RWPE2 (cell line): ENCODE measurements at places on chromosomes 12 and 14.

- no peak overlapping the region for H3K27ac ChIP-seq
- H3K4me1 ChIP-seq = no peaks in the 10 kb centered on the region
- no peaks in the 10 kb centered on the region for H3K27me3 ChIP-seq
- peaks cover 38% of the 10 kb centered on the region for H3K36me3 ChIP-seq
- H3K4me3 ChIP-seq = no peak overlapping the region
Measured at GRCh38 chr12:31967539-31967938, 8.3 kb downstream of the RESF1 start.

DNA sequence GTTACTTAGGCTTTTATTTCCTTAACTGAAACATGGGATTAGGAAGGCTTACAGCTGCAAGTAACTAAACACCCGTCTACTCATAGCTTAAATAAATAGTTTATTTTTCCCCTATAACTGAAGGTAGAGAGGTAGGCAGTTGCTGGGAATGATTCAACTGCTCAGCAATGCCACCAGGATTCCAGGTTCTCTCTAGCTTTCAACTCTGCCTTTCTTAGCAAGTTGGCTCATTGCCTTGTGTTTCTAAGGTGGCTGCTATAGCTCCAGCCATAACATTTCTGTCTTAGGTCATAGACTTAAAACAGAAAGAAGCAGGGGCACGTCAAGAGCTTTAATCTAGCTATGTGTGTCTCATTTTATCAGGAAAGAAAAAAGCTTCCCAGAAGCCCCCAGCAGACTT lies 103.7 kb upstream of the MDM1 start:
- H3K27me3 ChIP-seq = no peaks in the 10 kb centered on the region
- DNase-seq = no peak
- H3K27ac ChIP-seq = no peak overlapping the region
- H3K4me3 ChIP-seq = no peak overlapping the region

DNA sequence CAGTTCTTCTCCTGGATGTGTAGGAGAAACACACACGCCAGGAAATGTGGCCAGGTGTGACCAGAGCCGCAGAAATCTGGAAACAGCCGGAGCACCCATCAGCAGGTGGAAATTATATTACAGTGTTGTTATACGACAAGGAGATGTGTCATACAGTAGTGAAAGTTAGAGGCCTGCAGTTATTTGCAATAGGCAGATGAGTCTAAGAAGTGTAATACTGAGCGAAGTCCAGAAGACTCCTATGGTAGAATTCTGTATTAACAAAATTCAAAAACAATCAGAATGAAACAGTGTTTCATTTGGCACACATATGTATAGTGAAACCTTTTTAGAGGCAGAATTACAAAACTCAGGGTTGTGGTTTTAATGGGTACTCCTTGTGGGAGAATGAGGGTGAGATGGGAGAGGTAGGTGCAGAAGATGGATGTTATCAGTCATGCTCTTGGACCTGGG lies 39.3 kb upstream of the AMN start:
- no peaks in the 10 kb centered on the region for H3K4me1 ChIP-seq
- H3K27ac ChIP-seq = no peak overlapping the region
- no peak for DNase-seq
- H3K4me3 ChIP-seq = no peak overlapping the region
- peaks cover 13% of the 10 kb centered on the region for H3K36me3 ChIP-seq

GRCh38 chr12:75978677-75979076 lies 52.9 kb downstream of the PHLDA1 start:
- H3K4me3 ChIP-seq = no peak overlapping the region
- H3K4me1 ChIP-seq = peaks cover 42% of the 10 kb centered on the region
- no peaks in the 10 kb centered on the region for H3K27me3 ChIP-seq

DNA sequence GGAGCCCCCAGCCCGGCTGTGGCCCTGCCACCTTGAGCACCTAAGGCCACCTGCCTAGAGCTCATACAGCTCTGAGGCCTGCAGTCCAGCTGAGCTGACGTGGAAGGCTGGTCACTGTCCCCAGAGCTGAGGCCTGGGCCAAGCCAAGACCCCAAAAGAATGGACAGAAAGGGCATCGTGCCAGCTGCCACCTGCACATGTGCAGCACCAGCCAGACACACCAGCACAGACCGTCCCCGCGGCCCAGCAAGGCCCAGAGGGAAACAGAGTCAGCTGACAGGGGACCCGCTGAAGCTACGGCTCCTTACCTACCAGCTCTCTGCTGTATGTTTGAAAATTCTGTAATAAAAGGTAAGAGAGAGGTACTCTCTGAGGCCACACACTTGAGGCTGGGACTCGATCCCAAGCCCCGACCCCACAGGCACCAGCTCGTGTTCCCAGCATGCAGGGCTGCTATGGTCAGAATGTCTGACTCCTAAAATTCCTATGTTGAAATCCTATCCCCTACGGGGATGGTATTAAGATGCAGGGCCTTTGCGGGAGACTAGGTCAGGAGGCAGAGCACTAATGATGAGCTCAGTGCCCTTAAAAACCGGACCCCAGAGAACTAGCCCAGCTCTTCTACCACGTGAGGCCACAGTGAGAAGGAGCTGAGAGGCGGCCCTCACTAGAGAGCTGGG lies 25.4 kb downstream of the BRF1 start:
- no peaks in the 10 kb centered on the region for H3K36me3 ChIP-seq
- H3K4me3 ChIP-seq = no peak overlapping the region
- no peak for DNase-seq
- no peaks in the 10 kb centered on the region for H3K27me3 ChIP-seq
- no peak overlapping the region for H3K27ac ChIP-seq

DNA sequence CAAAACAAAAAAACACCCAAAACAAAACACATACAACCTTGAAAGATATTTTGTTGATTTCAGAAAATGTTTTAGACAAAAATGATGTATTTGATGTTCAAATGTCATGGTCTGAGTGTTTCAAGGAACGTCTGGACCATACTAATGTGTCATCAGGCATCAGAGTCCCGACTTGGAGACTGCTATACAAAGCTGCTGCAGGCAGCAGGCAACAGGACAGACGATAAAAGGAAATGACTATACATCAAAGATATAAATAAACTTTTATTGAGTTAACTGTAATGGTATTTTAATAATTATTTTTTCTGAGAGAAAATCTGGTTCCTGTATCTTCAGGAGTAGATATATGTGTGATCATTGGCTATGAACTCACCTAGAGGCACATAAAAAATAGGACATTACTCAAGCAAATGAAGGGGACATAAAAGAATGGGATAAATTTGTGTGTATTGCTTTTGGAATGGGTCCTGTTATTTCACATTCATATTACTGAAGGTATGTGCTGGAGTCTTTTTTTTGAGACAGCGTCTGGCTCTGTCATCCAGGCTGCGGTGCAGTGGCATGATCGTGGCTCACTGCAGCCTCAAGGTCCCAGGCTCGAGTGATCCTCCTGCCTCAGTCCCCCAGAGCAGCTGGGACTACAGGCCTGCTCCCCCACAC lies 87.3 kb upstream of the HECTD1 start:
- no peak overlapping the region for H3K27ac ChIP-seq
- H3K27me3 ChIP-seq = no peaks in the 10 kb centered on the region
- H3K36me3 ChIP-seq = no peaks in the 10 kb centered on the region
- no peaks in the 10 kb centered on the region for H3K4me1 ChIP-seq
